A549 treated with Hydrocortisone at 1 μM for 4 hours (cell line): ENCODE measurements at places on chromosomes 12 and 14. TPM values are rescaled to one million over a fixed set of nuclear protein-coding genes. Genes with fewer than 3 reads are reported as not detected.

RTL1 gene
- total RNA-seq = 0.14 to 0.29 TPM (median 0.28 TPM) in 5 replicates

ACVR1B gene
- total RNA-seq = 14.4 to 21.7 TPM (median 16.6 TPM) in 5 replicates

KLHL33 gene
- total RNA-seq = 0.01 TPM in 1 of 5 replicates, not detected in the others

TMEM179 gene
- 0.10 to 0.43 TPM (median 0.35 TPM) in 5 replicates for total RNA-seq

COX8C gene
- total RNA-seq = not detected in 5 replicates

IGF1 gene
- not detected in 5 replicates for total RNA-seq

GLIPR1L1 gene
- total RNA-seq = not detected in 5 replicates

KRT6A gene
- 10.3 to 13.4 TPM (median 11.2 TPM) in 5 replicates for total RNA-seq

LRP6 gene
- 9.4 to 17.1 TPM (median 14.2 TPM) in 5 replicates for total RNA-seq

DHRS4L2 gene
- total RNA-seq = 23.3 to 33.3 TPM (median 29.5 TPM) in 5 replicates

TMEM119 gene
- 0.17 to 0.20 TPM in 2 of 5 replicates, not detected in the others for total RNA-seq

IL22 gene
- not detected in 5 replicates for total RNA-seq

CLEC4D gene
- total RNA-seq = not detected in 5 replicates

APOF gene
- total RNA-seq = not detected in 5 replicates

OR4E2 gene
- not detected in 5 replicates for total RNA-seq

DEGS2 gene
- 1.5 to 3.9 TPM (median 2.5 TPM) in 5 replicates for total RNA-seq

DNAJC22 gene
- total RNA-seq = 19.5 to 22.7 TPM (median 20.2 TPM) in 5 replicates

CNOT2 gene
- total RNA-seq = 26.9 to 54.9 TPM (median 32.5 TPM) in 5 replicates

MYF5 gene
- not detected in 5 replicates for total RNA-seq

PZP gene
- not detected in 5 replicates for total RNA-seq

BTBD6 gene
- 34.7 to 45.9 TPM (median 41.4 TPM) in 5 replicates for total RNA-seq

GLT8D2 gene
- 0.20 to 0.44 TPM (median 0.23 TPM) in 5 replicates for total RNA-seq

FZD10 gene
- total RNA-seq = not detected in 5 replicates

CATSPERB gene
- total RNA-seq = not detected in 5 replicates

BEST3 gene
- 0.90 to 2.0 TPM (median 1.2 TPM) in 5 replicates for total RNA-seq

PRH2 gene
- 0.29 to 0.47 TPM in 2 of 5 replicates, not detected in the others for total RNA-seq

OR10G2 gene
- not detected in 5 replicates for total RNA-seq

KIF26A gene
- 2.9 to 4.3 TPM (median 3.9 TPM) in 5 replicates for total RNA-seq

ARMH4 gene
- 0.42 to 1.3 TPM (median 0.74 TPM) in 5 replicates for total RNA-seq

KHNYN gene
- total RNA-seq = 22.5 to 30.4 TPM (median 25.8 TPM) in 5 replicates

TSPAN8 gene
- total RNA-seq = 0.09 to 0.10 TPM in 2 of 5 replicates, not detected in the others

LRRC10 gene
- total RNA-seq = not detected in 5 replicates

SLC6A12 gene
- 0.68 to 1.3 TPM (median 0.85 TPM) in 5 replicates for total RNA-seq

CLEC9A gene
- not detected in 5 replicates for total RNA-seq

ADAM21 gene
- 0.03 TPM in 2 of 5 replicates, not detected in the others for total RNA-seq

NPAS3 gene
- not detected in 5 replicates for total RNA-seq

SERPINA1 gene
- total RNA-seq = 1.2 to 2.2 TPM (median 1.9 TPM) in 5 replicates

AICDA gene
- 0.13 to 0.28 TPM (median 0.24 TPM) in 5 replicates for total RNA-seq

DPF3 gene
- 0.07 to 0.13 TPM (median 0.09 TPM) in 5 replicates for total RNA-seq

GRIN2B gene
- 3.7 to 4.9 TPM (median 4.7 TPM) in 5 replicates for total RNA-seq

NDUFB1 gene
- total RNA-seq = 318 to 350 TPM (median 330 TPM) in 5 replicates

FOXM1 gene
- total RNA-seq = 84.5 to 96.5 TPM (median 91.4 TPM) in 5 replicates

PARP11 gene
- 1.3 to 2.1 TPM (median 1.7 TPM) in 5 replicates for total RNA-seq

DNAI7 gene
- total RNA-seq = 0.08 to 0.41 TPM (median 0.20 TPM) in 5 replicates

CLEC4C gene
- total RNA-seq = not detected in 5 replicates

ACRBP gene
- total RNA-seq = 0.18 to 0.56 TPM (median 0.33 TPM) in 3 of 5 replicates, not detected in the others

PLEKHD1 gene
- total RNA-seq = 0.02 to 0.07 TPM (median 0.03 TPM) in 5 replicates

PSMA3 gene
- 186 to 234 TPM (median 195 TPM) in 5 replicates for total RNA-seq

GPR68 gene
- total RNA-seq = 0.16 to 0.29 TPM (median 0.23 TPM) in 5 replicates

VWF gene
- 0.07 to 0.31 TPM (median 0.14 TPM) in 5 replicates for total RNA-seq

NDUFA9 gene
- 113 to 119 TPM (median 116 TPM) in 5 replicates for total RNA-seq

NXPH4 gene
- 4.1 to 6.0 TPM (median 5.1 TPM) in 5 replicates for total RNA-seq

CLEC6A gene
- not detected in 5 replicates for total RNA-seq

HHIPL1 gene
- total RNA-seq = 0.16 to 0.24 TPM (median 0.20 TPM) in 5 replicates

RNASE7 gene
- total RNA-seq = 0.07 TPM in 1 of 5 replicates, not detected in the others

INHBC gene
- 0.05 TPM in 1 of 5 replicates, not detected in the others for total RNA-seq

ITPR2 gene
- 1.6 to 3.3 TPM (median 2.8 TPM) in 5 replicates for total RNA-seq

ADGRD1 gene
- total RNA-seq = 0.25 to 0.78 TPM (median 0.55 TPM) in 5 replicates
